ENCODE measurements at places on chromosomes 3 and 15.

DNA sequence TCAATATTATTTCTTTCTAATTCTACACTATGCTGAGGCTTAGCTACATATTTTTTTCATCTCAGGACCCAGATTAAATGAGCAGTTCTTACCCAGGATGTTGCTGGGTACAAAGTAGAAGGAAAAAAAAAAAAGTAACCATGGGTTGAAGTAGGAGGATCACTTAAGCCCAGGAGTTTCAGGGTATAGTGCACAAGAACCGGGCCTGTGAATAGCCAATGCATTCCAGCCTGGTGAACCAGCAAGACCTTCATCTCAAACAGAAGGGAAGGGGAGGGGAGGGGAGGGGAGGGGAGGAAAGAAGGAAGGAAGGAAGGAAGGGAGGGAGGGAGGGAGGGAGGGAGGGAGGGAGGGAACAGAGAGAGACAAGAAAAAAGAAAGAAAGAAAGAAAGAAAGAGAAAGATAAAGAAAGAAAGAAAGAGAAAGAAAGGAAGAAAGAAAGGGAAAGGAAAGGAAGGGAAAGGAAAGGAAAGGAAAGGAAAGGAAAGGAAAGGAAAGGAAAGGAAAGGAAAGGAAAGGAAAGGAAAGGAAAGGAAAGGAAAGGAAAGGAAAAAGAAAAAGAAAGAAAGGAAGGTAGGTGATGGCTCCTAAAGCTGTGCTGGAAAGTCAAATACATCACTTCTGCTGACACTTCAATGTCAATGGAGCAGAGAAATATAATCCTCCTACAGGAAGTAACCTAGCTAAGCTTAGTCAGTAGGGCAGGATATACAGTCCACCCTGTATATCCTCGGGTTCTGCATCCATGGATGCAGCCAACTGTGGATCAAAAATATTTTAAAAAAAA is 206.8 kb upstream of the TGFBR2 start:
- DNase-seq = no peak

DNA sequence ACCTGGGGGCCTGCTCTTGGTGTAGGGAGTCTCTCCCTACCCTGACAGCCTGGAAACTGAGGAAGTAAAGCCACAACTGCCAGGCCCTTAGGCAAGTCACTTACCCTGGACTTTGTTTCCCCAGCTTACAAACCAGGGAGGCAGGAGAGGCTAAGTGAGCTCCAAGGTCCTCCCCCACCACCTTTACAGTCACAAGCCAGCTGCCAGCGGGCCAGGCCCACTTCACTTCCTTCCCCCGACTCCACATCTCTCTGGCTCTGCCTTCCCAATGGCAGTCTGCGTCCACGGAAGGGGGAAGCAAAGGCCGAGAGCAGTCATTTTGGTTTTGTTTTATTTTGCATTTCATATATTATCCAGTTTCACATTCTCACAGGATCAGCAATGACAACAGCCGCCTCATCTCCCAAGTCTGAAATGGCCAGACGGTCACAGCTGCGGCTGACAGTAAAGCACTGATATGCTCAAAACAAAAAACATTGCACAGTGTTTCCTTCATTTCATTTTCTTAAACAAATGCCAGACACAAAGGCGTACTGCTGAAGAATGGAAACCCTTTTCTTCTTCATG is 35.7 kb downstream of the RBPMS2 start:
- DNase-seq = no peak

DNA sequence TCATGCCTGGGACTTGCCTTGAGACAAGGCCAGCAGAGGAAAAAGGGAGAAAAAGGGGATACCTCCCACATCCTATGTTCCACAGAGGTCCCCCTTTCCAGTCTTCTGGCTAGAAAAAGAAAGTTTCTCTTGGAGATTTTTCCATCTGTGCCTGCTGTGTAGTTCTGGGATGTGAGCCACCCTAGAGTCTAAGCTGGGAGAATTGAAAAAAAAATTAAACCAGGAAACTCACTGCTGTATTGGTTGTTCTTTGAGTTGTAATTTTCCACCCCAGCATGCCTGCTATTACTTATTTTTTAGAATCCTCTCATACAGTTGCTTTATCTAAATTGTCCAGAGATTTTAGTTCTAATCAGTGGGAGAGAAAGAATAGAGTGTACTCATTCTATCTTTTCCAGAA is 68.4 kb downstream of the SV2B start:
- no peak for DNase-seq

DNA sequence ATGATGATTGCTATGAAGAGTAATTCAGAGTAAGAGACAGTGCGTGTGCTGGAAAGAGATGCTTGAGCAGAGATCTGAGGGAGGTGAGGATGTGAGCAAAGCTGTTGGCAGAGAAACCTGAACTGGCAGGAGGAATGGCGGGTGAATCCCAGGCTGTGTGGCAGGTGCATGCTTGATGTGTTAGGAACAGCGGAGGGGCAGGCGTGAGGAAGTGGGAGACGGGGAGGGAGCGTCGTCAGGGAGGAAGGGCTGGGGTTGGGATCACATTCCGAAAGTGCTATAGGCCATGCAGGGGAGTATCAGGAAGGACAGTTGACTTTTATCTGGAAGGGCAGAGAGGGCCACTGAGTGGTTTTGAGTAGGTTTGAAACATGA is 8.6 kb downstream of the GABRA5 start:
- DNase-seq = no peak

- DNase-seq = no peak
Observed at GRCh38 chr15:65327651-65328393, 23.3 kb downstream of the RNU5B-1 start.

GRCh38 chr3:38084334-38085310 is 45.6 kb downstream of the DLEC1 start:
- peak; percentile 71 for DNase-seq

DNA sequence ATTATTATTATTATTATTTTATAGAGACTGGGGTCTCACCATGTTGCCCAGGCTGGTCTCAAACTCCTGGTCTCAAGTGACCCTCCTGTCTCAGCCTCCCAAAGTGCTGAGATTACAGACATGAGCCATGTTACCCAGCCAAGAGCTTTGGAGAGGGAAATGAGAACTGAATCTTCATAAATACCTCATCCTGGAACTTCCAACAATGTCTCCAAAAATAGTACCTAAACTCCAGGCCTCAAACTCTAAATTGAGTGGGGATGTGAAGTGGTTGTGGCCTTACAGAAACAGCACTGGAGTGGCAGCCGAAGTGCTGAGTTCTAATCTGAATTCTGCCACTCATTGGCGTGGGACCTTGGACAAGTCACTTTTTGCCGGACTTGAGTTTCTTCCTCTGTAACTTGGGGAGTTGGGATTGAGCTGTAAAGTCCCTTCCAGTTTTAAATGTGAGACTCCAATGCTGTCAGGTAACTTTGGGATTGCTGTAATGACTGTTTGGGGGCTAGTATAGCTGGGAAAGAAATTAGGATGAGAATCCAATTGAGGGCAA is 10.0 kb upstream of the SRP14 start:
- peak; percentile 6 for DNase-seq

GRCh38 chr3:115602194-115602593 is 21.1 kb upstream of the GAP43 start:
- DNase-seq = no peak

DNA sequence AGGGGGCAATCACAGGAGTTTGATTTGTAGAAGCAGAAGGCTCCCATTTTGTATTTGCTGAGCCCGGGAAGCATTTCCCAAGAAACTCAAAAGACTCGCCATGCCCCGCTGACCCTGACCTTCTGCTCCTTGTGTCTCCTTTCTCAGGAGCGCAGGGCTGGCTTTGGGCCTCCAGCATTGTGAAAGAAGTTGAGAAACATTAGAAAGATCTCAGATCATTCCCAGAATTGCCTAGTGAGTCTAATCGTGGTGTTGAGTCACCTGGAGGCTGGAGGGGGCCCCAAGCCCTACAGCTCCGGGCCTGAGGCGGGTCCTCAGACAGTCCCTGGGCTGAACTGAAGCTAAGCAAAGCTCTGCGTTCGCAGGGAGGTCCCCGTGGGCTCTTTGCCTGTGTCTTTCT is 10.9 kb upstream of the PIGZ start:
- no peak for DNase-seq

DNA sequence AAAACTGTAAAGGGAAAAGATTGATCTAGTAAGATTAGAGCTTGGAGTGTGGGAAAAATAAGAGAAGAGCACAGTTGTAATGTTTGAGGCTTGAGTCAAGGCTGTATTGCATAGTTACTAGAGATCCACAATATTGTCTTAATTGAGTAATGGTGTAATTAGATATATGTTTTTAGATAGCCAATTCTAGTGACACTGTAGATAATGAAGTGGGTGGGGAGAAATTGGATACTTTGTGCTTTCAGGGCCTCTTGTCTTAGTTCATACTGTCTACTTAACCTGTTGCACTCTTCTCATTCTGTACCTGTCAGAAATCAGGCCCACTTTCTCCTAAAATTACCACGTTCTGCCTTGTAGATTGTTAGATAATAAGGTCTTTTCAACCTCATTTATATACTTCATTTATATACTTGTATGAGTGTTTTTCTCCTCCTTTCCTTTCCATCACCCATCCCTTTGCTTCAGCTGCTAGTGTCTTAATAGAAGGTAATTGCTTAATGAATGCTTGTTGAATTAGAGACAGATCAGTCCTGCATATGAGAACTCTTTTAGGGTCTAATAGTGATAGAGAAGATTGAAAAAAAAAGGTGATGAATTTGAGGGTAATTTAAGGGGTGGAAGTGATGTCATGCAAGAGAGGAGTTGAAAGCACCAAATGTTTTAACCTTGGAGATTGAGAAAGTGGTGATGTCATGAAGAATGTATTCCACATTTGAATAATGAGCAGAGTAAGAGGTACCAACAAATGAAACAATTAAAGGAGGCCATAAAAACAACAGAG is 32.0 kb downstream of the PIK3CA start:
- DNase-seq = no peak

DNA sequence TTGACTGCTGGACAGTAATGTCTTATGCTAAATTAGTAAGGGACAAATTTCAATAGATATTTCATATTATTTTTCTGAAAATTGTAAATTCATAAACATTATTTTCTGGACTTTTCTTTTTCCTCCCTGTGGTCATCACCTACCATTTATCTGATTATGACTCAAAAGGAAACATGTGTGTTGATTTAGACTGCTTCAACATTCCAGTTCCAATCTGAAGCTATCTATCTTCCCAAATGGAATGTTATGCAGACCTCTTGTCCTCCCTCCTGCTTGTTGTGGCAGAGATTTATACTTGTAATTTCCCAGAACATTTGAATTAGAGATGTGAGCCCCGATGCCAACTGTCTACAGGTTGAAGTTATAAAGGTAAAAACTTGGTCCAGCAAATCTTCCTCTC is 803.4 kb downstream of the TUSC7 start:
- no peak for DNase-seq

DNA sequence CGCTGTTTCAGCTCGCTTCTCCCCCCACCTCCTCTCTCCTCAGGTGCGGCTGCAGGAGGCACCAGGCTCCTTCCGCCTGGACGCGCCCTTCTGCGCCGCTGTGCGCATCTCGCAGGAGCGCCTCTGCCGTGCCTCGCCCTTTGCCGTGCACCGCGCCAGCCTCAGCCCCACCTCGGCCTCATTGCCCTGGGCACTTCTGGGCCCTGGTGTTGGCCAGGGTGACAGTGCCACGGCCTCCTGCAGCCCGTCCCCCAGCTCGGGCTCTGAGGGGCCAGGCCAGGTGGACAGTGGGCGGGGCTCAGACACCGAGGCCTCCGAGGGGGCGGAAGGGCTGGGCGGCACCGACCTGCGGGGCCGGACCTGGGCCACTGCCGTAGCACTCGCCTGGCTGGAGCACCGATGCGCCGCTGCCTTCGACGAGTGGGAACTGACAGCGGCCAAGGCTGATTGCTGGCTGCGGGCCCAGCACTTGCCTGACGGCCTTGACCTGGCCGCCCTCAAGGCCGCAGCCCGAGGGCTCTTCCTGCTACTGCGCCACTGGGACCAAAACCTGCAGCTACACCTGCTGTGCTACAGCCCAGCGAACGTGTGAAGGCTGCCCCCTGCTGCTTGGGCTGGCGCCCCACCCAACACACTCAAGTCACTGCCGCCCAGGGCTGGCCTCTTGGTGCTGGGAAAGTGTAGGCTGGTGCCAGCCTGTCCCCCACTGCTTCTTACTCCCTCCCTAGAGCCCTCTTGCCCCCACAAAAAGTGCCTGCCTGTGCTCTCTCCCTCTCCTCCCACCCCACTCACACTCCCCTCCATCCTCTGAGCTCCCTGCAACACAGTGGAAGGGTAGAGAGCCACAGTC is 7.1 kb downstream of the ALG3 start:
- DNase-seq = no peak

GRCh38 chr15:63083044-63083443 is 38.6 kb upstream of the LACTB start:
- no peak for DNase-seq

DNA sequence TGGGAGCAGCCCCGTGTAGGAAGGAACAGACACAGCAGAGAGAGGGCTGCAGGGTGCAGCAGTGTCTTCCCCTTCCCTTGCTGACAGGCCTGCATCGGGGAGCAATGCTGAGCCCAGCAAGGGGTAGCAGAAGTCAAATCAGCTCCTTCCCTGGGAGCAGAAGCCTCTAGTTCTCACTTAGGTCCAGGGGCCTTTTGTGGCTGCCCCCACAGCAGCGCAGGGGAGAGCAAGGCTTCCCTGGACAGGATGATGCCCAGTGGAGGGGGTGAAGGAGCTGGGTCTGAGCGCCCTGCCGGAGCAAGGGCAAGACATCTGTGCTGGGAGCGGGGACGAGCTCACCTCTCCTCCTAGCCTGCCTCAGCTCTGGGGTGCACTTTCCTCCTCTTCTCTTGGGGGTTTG is 827 bp downstream of the PLCB2 start:
- DNase-seq = no peak

GRCh38 chr15:62362608-62363007 is 197.5 kb upstream of the C2CD4B start:
- DNase-seq = no peak

- no peak for DNase-seq
Observed at GRCh38 chr3:141266797-141267555, 35.4 kb downstream of the PXYLP1 start.

DNA sequence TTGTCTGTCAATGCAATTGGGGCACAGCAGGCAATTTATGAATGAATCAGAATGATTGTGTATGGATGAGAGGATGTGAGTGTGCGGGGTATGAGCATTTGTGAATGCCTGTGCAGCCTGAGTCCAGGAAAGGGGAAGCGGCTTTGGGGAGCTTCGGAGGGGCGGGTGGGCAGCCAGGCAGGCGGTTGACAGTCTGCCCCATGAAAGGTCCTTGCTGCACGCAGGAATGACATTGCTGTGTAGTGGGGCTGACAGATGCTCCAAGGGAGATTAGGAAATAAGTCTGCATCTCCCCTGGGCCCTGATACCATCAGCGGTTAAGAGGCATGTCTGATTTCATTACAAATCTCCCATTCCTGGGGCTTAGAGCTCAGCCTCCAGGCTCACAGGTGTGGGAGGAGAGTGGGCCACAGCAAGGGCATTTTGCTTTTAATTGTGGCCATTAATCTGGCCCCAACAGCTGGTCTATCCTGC is 26.4 kb upstream of the TSPAN3 start:
- DNase-seq = no peak

Data from left hindlimb (tissue), 1 donor.